ENCODE measurements at places on chromosomes 7 and 10. TPM values are rescaled to one million over a fixed set of nuclear protein-coding genes. Genes with fewer than 3 reads are reported as not detected.

The VAX1 gene
- 1.0 TPM for total RNA-seq

The CNPY1 gene
- 1.7 TPM for total RNA-seq

The XRCC2 gene
- 24.6 TPM for total RNA-seq

The GNGT1 gene
- not detected for total RNA-seq

The PODXL gene
- total RNA-seq = 27.8 TPM

The GJD4 gene
- not detected for total RNA-seq

The ECHDC3 gene
- total RNA-seq = 7.9 TPM

The LIPF gene
- total RNA-seq = not detected

The FEZF1 gene
- total RNA-seq = 0.69 TPM

The IFIT1B gene
- total RNA-seq = not detected

The EBF3 gene
- total RNA-seq = 3.4 TPM

The FRAT1 gene
- 1.3 TPM for total RNA-seq

The PON2 gene
- total RNA-seq = 52.6 TPM

All from Daoy (cell line).